Activated CD4-positive, alpha-beta T cell treated with anti-CD3 and anti-CD28 coated beads, Interleukin-2, amount 10 ng/mL, durations not matched to agents 7 days and 5 days (primary cell): ENCODE measurements at places on chromosomes 2 and 18. TPM values are rescaled to one million over a fixed set of nuclear protein-coding genes. Genes with fewer than 3 reads are reported as not detected.

GRCh38 chr2:160224507-160224906 lies 24.4 kb upstream of the ITGB6 start:
- DNase-seq, result no peak

- no peak for DNase-seq
Observed at GRCh38 chr2:201150454-201151020, 32.4 kb upstream of the CASP10 start.

GRCh38 chr2:197883354-197884032 lies 79.1 kb downstream of the PLCL1 start:
- DNase-seq, result no peak

- no peak for DNase-seq
Observed at GRCh38 chr2:119553687-119554344, 9.6 kb downstream of the CFAP221 start.

- DNase-seq, result no peak
Observed at GRCh38 chr2:236997069-236997715, 88.5 kb upstream of the COPS8 start.

DNA sequence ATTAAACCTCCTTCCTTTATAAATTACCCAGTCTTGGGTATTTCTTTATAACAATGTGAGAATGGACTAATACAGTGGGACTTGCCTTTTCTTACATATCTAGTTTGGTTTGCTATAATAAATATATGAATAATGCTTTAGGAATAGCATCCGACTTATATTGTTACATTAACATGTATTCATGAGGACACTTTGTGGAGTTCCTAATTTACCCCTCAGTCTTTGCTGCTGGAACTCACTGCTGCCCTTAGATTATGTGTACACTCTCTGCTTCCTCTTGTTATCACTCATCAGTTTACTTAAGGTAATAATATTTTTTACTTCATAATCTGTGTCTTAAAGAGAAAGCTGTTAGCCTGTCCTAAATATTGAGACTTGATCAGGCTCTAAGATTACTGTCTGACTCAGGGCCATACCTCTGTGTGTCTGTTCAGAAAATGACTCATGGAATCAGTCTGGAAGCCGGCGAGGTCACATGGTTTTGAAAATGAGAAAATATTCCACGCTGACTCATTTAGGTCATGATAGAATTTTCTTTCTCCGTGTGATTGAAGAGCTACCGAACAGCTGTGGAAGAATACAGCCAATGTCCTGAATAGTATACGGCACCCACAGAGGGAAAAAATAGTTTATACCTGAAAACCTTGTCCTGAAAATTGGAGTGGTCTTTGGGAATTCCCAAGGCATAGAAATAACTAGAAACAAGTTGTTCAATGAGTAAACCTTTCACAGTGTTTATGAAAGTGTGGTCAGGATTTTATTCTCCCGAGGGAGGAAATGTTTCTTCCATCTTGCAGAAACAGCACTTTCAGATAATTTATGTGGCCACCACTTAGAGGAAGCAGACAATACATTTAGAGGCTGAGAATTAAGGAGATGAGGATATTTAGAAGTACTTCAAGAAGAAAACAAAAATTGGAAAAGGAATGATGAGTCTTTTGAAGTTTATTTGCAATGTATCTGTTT lies 156.4 kb downstream of the DSEL start:
- no peak for DNase-seq

- DNase-seq, result no peak
Observed at GRCh38 chr2:75030218-75031009, 72.0 kb downstream of the POLE4 start.

GRCh38 chr2:204691911-204692510 lies 146.7 kb downstream of the PARD3B start:
- DNase-seq, result peak; percentile 45

GRCh38 chr2:75260946-75261345 lies 61.6 kb upstream of the TACR1 start:
- DNase-seq, result no peak

DNA sequence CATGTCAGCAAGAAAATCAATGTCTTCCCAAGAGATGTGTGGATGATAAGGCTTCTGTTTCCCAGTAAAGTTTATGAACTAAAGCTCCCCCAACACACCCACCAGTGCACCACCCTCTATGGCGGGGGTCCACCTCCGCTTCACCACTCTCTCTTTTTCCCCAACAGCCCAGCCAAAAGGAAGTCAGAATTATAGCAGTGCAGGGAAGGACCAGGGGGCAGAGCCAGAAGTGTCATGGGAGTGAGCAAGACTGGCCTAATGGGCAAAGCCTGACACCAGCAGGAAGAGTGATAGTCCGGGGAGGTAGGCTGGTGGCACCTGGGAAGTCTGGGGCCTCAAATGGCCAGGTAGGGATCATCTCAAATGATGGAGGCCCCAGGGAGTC lies 167.7 kb downstream of the ZFP36L2 start:
- DNase-seq, result no peak

DNA sequence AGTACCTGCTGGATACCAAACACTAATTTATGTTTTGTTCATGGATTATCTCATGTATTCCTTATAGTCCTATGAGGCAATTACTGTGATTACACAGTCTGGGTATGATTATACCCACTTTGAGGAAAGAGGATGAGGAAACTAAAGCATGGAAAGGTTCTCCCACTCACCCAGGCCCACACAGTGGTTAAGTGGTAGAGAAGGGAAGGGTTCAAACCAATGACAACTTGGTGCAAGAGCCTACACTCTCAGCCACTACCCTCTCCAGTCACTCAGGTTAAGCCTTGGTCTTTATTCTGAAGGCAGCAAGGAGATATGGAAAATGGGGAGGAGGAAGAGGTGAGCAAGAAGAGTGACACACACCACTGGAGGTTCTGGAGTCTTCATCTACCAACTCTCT lies 64.5 kb upstream of the PPP1CB start:
- DNase-seq, result no peak

GRCh38 chr2:74037379-74037860 lies 52.7 kb downstream of the TET3 start:
- no peak for DNase-seq

DNA sequence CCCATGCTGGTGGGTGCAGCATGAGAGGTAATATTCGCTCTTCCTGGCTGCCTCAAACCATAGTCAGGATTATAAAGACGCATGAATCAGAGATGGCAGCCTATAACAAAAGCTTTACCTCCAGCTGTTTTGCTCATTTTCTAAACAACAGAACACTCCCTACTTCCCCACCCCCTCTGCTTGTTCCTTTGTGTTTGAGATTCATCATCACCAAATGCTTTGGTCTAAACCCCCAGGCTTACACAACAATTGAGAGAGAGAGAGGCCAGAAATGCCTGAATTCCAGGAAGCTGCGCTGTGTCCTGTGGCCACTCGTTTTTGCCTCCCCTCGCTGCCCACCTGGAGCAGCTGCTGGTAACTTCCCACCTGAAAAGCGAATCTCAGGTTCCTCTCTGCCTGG lies 78.8 kb upstream of the CAPN13 start:
- DNase-seq, result no peak

GRCh38 chr18:34913837-34914661 lies 127.2 kb upstream of the MAPRE2 start:
- DNase-seq, result no peak

DNA sequence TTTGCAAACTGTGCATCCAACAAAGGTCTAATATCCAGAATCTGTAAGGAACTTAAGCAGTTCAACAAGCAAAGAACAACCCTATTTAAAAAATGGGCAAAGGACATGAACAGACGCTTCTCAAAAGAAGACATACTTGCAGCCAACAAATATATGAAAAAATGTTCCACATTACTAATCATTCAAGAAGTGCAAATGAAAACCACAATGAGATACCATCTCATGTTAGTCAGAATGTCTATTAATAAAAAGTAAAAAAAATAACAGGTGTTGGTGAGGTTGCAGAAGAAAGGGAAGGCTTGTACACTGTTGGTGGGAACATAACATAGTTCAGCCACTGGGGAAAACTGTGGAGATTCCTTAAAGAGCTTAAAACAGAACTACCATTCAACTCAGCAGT lies 126.2 kb downstream of the NAT8 start:
- DNase-seq, result no peak

DNA sequence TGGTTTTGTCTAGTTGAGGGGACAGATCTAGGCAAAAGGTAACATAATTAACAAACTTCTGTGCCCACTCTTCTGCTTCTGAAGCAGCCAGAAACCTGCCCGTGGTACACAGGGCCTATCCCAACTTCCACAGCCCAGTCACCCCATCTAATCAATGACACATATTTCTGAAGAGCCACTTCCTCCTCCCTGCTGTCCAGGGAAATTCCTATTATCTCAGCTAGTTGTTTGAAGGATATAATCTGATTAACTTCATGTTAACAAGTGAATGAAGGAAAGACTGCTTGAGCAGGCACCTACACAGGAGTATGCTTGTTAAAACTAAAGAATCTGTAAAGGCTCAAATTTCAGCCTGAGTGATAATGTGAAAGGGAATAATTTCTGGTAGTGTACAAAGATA lies 61.4 kb downstream of the CCDC148 start:
- no peak for DNase-seq

- DNase-seq, result no peak
Observed at GRCh38 chr2:2056531-2056930, 274.5 kb downstream of the MYT1L start.

GRCh38 chr18:13261661-13262357 lies 43.2 kb downstream of the LDLRAD4 start:
- DNase-seq, result no peak

DNA sequence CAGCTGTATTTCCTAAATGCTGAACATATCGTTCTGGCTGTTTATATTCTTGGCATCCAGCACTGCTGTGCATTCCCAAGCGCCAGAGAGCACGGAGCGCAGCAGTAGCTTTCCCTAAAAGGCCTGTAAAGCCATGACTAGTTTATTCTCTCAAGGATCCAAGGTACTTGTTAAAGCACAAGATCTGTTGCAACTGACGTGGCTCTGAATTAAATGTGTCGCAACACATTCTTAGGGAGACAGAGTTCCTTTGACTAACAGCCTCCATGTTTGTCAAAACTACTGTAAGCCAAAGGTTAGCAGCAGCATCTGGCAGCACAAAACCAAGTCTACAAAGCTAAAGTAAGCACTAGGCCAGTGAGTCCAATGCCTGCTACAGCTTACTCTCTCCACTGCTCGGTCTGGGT lies 188.6 kb upstream of the FN1 start:
- DNase-seq, result no peak

DNA sequence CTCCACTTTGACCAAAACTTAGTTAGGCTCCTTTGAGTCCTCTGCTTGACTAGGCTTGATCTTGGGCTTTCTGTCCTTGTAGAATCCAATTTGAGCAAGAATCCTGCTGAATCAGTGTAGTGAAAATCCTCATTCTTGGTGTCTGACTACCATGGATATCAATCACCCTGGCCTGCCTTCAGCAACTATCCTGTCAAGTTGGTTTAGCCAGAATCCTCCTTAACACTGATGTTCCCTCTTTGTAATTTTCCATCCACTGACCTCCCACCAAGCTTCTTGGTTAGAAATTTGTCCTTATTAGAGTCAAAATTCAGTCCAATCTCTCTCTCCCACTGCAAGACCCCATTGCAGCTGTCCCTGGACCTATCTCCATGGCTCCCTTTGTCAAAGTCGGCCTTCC lies 494 bp upstream of the RBM45 start:
- DNase-seq, result no peak

DNA sequence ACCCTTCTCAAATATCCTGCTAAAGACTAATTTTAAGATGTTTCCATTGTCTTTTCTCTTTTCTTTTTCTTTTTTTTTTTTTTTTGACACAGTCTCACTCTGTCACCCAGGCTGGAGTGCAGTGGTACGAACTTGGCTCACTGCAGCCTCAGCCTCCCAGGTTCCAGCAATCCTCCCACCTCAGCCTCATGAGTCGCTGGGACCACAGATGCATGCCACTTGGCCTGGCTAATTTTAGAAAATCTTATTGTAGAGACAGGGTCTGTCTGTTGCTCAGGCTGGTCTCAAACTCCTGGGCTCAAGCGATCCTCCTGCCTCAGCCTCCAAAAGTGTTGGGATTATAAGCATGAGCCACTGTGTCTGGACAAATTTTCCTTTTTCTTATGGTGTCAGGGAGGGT lies 167.5 kb downstream of the MCFD2 start:
- no peak for DNase-seq

- no peak for DNase-seq
Observed at GRCh38 chr2:39156107-39156506, 35.3 kb upstream of the SOS1 start.

DNA sequence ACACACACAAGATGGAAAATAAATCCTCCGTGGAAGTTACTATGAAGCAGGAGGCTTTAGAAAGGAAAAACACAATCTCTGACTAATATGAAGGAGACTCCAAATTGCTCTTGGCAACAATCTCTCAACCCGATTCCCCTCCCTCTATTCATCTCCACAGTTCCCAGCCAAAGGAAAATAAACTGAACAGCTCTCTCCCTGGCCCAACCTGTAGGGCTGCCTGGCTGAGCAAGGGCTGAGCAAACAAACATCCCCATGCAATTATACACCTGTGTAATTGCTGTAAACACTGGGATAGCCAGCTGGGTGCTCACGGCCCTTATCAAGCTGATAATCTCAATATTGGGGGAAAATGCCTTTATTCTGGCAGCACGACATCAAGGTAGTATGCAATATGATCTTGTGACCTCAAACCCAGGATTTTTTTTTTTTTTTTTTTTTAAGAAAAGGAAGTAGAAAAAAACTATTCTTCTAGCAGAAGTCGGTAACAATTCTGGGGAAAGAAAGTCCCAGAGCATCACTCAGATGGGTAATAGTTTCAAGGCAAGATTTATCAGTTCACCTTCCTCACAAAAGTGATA lies 203.3 kb upstream of the SMAD2 start:
- no peak for DNase-seq

DNA sequence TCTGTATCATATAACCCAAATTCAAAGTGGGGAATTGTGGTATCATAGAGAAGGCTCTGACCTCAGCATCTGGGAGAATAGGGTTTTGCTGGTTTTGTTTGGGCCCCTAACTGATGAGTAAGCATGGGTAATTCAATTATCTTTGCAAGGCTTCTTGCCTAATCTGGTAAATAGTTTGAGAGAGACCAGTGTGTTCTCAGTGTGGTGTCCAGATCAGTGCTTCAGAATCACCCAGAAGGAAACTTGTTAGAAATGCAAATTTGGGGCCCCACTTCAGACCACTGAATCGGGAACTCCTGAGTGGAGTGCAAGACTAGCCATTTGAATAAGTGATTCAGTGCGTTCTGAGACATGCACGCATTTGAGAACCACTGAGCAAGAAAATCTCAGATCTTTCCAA lies 282.7 kb downstream of the EPHA4 start:
- no peak for DNase-seq

- DNase-seq, result no peak
Observed at GRCh38 chr2:161905389-161906046, 168.5 kb downstream of the DPP4 start.

GRCh38 chr2:207318181-207318628 lies 152.5 kb upstream of the KLF7 start:
- no peak for DNase-seq

- DNase-seq, result no peak
Observed at GRCh38 chr18:31821545-31822171, 61.0 kb upstream of the SLC25A52 start.

- DNase-seq, result no peak
Observed at GRCh38 chr2:241649927-241650326, 12.4 kb downstream of the ATG4B start.

- no peak for DNase-seq
Observed at GRCh38 chr2:159744363-159744762, 32.1 kb downstream of the MARCHF7 start.

The FAM237A gene
- not detected for total RNA-seq

The MAP3K20 gene
- 14.5 TPM for total RNA-seq

The ASXL3 gene
- not detected for total RNA-seq

The TRIM54 gene
- total RNA-seq, result not detected

The CRYBA2 gene
- total RNA-seq, result not detected

The BMP10 gene
- total RNA-seq, result not detected

The STAT4 gene
- total RNA-seq, result 84.4 TPM

The RPL31 gene
- total RNA-seq, result 1,127 TPM

The TMEM169 gene
- total RNA-seq, result 2.6 TPM

The TRAPPC8 gene
- total RNA-seq, result 45.9 TPM

The RAX gene
- total RNA-seq, result not detected

The ARHGAP25 gene
- 97.8 TPM for total RNA-seq
